ENCODE measurements at places on chromosomes 5 and 9. TPM values are rescaled to one million over a fixed set of nuclear protein-coding genes. Genes with fewer than 3 reads are reported as not detected.

DNA sequence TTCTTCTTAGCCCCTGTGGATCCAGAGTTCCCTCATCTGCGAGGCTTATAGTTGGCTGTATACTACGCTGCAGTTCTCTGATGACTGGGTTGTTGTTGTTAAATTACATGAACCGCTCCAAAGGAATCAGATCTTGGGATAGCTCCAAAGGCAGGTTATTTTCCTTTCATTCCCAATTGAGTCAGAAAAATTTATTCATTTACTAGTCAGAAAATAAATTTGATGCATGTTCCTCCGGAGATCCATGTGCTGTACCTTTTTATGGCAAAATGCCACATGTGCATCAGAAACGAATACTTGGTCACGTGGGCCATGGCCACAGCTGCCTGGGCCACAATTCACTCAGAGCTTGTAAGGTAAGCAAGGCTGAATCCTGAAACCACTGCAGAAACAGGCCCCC lies 304.0 kb downstream of the NR2F1-AS1 start:
- no peak for DNase-seq

DNA sequence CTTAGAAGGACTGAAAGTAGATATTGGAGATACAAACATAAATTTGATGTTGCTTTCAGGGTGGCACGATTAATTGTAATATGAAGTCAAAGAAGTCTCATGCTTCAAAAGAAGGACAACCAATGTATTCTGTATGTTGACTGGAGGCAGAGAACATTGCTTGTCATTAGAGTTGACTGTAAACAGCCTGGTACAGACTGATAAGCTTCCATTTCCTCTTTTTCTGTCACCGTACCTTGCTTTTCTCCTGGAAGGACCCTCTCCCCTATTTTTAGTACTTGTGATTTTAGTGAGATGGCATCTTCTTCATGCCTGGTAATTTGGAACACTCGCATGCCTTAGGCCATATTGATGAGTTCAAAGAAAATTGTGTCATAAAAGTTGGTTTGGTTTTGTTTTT lies 809.4 kb downstream of the PRELID2 start:
- no peak for DNase-seq

DNA sequence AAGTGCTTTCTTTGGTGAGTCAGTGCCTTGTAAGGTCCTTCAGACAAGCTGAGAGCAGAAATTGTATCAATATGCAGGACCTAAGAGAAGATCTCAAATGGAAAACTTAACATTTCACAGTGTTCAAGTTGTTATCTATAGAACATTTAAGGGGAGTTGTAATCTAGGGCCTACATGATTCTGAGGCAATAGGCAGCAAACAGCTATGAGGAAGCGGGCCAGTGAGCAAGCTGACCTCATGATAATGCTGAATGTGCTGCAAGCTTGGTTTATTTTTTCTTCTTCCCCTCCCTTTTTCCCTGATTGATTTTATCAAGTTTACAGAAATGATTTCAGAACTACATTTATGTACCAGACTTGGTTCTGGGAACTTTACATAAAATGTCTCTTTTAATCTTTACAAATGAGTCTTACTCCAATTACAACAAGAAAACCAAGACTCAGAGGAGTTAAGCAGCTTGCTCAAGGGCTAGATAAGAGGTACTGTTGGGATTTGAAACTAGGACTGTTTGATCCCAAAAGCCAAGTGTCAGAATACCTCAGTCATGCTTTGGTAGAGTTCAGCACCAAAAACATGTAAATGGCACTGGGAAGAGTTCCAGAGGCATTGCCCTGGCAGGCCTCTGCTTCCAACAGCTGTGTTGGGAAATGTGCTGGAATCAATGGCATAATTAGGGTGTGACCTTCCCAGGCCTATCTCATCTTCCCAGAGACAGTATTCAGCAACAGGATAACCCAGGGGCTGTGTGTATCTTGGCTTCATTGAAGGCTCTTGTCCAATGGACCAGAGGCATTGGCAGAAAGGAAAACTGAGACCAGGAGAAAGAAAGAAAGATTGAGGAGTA lies 130.1 kb downstream of the LRRC70 start:
- no peak for DNase-seq

DNA sequence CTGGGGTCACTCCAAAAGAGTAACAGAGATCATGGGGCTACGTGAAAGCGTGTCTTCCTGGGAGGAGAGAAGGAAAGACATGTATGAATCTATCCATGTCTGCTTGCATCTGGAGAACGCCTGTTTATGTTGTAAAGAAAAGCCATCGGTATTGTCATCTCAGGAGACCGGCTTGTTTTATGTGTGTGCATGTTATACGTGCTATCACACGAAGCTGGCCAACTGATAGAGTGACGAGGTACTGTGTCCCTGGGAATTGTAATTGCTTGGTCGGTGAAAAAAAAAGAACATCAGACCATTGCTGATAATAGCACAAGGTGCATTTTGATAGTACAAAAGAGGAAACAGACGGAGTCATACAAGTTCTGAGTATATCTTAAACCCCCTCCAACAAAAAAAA lies 370 bp upstream of the CDH6 start:
- no peak for DNase-seq

DNA sequence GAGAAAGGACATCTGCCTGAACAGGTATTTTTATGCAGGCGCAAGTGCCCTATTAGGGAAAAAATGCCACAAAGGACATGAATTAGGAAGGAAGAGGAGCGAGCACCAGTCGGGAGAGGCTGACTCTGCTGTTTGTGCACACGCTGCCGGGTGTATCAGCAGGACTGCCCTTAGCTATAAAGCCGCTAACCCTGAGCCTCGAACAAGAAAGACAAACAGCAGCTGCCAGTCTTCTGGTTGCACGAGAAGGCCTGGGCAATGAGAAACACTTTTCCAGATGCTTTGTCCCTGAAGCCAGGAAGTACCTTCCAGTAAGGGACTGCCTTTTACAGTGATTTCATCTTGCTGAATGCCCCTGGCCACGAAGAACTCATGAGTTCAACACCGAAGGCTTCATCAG lies 12.6 kb downstream of the QSOX2 start:
- DNase-seq, result no peak

- DNase-seq, result no peak
Measured at GRCh38 chr9:134634176-134634575, 7.4 kb upstream of the COL5A1 start.

- no peak for DNase-seq
Measured at GRCh38 chr5:53890490-53890889, 330.1 kb downstream of the NDUFS4 start.

- DNase-seq, result no peak
Measured at GRCh38 chr5:72107901-72108201, 576 bp downstream of the MAP1B start.

DNA sequence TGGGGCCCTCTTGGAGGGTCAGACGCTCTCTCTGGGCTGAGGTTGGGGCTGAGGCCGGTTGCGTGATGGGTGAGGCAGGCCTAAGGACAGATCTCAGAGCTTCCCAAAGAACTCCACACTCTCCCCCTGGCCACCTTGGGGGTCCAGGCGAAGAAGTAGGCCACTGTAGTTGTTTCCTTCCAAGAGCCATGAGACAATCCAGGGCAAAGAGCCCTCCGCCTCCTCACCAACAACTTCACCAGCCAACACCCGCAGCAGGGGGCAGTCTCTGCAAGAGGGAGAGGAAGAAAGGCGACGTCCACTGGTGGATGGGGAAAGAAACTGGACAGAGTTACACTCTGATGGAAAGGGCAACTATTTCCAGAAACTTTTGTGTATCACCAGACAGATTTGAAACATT lies 10.7 kb downstream of the SLC35A4 start:
- DNase-seq, result no peak

DNA sequence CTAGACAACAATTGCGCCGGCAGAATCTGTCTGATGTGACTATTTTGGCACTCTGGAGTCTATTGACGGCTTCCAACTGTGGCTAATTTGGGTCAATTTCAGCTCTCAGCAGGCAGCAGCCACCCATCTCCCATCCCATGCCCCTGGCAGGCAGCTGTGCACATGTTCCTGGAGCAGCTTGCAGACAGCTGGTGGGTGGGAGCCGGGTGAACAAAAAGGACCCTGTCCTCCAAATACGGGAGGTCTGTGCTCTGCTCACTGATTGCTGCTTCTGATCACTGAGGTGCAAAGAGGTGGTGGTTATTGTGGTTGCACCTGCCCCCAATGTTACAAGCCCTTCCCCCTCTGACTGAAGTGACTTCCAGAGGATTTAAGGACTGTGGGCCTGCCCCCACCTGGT lies 45.0 kb upstream of the N4BP3 start:
- no peak for DNase-seq

DNA sequence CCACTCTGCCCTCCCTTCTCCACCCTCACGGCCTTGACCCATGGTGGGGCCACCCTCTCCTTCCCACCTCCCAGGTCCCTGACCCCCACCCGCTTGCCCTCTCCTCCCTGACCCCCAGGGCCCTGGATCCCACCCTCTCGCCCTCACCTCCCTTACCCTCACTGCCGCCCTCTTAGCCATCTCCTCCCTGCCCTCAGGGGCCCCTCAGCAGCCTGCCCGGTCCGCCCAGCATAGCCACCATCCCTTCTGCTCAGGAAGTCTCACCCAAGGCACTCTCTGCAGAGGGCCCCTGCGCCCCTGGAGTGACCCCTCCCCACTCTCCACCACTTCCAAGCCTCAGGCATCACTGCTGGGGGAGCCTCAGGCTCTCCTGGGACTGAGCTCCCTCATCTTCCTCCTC lies 66.3 kb downstream of the MRPL36 start:
- DNase-seq, result no peak

DNA sequence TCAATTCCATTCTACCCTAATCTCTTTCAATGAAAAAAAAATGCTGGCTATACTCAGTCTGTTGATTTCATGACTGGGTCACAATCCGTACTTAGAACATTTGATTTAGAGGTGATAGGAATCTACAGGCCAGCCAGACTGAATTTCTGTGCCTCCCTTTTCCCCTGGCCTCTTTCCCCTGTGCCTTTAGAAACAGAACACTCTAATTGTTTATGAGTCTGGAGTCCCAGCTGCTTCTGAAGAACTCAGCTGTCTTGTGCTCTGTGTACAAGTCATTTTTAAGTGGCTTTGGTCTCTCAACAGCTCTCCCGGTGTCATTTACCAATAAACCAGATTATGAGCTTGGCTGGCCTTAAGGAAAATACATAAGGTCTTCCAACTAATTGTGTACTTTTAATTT lies 94.1 kb upstream of the ITGA2 start:
- DNase-seq, result no peak

GRCh38 chr9:22742401-22742800 lies 295.8 kb downstream of the DMRTA1 start:
- DNase-seq, result no peak

- DNase-seq, result no peak
Measured at GRCh38 chr5:147853372-147853987, 22.0 kb upstream of the SPINK1 start.

GRCh38 chr9:113738496-113738892 lies 137.6 kb upstream of the ZNF618 start:
- DNase-seq, result no peak

DNA sequence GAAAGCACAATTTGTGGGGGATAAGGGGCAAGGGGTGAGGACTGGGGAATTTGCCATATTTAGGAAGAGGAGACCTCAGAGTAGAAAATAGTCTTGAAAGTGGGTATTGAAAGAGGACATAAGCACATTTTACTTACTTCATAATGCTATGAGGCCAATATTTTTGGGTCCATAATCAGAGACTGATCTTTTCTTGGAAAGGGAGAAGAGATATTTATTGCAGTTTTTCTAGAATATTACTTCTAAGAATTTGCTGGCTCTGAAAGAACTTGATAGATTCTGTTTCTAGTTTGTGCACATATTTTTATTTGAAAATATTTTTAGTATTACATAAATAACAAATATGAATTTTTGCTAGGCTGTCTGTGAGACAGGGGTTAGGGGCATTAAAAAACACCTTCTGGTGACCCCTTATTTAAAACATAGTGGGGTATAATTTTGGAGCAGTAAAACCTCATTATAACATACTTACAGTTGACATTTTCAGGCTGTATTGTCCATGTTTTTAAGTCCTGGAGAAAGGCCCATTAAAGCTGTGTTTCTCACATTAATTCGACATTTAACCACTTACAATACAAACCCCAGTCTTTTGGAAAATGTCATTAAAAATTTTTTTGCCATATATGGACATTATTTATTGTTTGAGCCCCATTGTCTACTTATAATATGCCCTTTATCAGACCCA lies 118.9 kb upstream of the NFIB start:
- DNase-seq, result no peak

- no peak for DNase-seq
Measured at GRCh38 chr9:109245310-109245897, 75.5 kb downstream of the EPB41L4B start.

PKN3 gene
- total RNA-seq, result 6.8 TPM

CDH6 gene
- total RNA-seq, result 21.0 TPM

C9orf85 gene
- 15.3 TPM for total RNA-seq

FAT2 gene
- not detected for total RNA-seq

ADCY2 gene
- 194 TPM for total RNA-seq

ZNF483 gene
- total RNA-seq, result 194 TPM

SPTAN1 gene
- total RNA-seq, result 952 TPM

CDX1 gene
- total RNA-seq, result not detected

Measured in dorsolateral prefrontal cortex (tissue), 122 donors.